Testis (tissue), 5 donors: ENCODE measurements at places on chromosomes 2 and 18. TPM values are rescaled to one million over a fixed set of nuclear protein-coding genes. Genes with fewer than 3 reads are reported as not detected.

UGT1A4 gene
- not detected for total RNA-seq

TEX44 gene
- 84.4 TPM for total RNA-seq

DNA sequence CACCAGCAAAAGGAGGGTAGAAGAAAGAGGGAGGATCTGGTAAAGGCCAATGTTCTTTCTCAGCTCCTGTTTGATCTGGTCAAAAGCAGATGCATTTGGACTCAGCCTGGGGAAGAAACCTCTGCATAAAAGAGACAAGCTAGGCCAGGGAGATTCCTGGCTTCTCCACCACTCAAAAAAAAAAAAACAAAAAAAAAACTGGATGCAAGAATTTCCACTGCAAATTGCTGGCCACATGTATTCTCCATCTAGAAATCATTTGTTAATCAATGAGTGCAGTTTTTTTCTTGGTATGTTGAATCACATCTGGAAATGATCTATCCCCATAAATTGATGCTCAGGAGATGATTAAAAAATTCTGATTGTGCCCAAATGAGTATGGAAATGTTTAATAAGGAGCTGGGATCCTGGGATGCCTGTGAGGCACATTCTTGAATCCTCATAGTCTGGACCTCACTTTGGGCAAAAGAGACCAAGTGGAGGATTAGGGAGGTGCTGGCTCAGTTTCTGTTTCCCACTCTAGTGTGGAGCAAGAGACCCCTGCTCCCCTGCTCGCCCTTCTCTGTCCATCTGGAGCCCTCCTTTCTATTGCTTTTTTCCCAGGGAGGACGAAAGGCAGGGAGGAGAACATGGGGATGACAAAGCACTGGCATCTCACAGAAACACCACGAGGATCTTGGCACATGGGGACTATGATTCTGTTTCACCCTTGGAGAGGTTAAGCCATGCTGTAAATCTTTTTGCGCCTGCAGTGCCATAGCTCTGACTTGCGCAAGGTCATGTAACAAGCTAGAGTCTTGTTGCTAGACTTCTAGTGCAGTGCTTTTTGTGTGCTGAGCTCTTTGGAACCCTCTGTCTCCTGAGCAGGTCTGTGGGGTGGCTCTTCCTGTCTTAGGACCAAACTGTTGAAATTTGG lies 57.6 kb downstream of the APOB start:
- H3K27ac ChIP-seq = no peak overlapping the region
- H3K4me1 ChIP-seq = no peaks in the 10 kb centered on the region
- H3K27me3 ChIP-seq = no peaks in the 10 kb centered on the region

DNA sequence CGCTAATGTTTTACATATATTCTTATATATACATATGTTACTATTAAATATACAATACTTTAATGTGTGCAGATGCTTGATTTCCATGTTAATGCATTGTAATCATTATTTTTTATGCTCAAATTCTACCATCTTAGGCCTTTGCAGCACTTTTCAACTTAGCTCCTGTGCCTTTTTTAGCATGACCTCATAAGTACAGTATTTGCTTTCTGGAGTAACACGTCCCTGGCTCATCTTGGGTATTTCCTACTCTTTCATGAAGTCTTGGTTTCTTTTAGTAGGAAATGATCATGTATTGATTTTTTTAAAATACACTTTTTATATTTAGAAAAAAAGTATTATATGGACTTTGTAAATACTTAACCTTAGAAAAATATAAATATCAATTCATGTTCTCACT lies 36.5 kb downstream of the CAB39 start:
- H3K27ac ChIP-seq = no peak overlapping the region
- H3K27me3 ChIP-seq = no peaks in the 10 kb centered on the region
- no peaks in the 10 kb centered on the region for H3K4me1 ChIP-seq
- H3K4me3 ChIP-seq = no peak overlapping the region
- no peak for DNase-seq

DNA sequence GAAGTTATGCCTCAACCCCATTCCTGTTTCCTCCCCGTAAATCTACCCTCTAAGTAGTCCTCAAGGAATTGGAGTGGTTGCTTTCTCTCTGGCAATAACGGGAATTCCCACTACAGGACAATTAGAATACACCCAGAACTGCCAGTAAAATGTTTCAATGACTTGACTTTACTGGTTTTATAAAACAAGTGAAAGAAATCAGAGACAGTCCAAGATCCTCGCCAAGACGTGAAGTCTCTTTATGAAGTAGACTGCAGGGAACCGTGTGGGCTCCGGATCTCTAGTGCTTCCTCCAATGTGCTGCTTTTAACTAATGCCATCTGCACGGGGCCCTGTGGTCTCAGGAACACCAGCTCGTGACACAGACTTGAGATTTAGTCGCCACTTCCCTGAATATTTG lies 101.4 kb downstream of the CPO start:
- H3K27ac ChIP-seq = no peak overlapping the region
- H3K4me1 ChIP-seq = no peaks in the 10 kb centered on the region
- no peaks in the 10 kb centered on the region for H3K27me3 ChIP-seq
